ENCODE measurements at places on chromosomes 11 and 22.

DNA sequence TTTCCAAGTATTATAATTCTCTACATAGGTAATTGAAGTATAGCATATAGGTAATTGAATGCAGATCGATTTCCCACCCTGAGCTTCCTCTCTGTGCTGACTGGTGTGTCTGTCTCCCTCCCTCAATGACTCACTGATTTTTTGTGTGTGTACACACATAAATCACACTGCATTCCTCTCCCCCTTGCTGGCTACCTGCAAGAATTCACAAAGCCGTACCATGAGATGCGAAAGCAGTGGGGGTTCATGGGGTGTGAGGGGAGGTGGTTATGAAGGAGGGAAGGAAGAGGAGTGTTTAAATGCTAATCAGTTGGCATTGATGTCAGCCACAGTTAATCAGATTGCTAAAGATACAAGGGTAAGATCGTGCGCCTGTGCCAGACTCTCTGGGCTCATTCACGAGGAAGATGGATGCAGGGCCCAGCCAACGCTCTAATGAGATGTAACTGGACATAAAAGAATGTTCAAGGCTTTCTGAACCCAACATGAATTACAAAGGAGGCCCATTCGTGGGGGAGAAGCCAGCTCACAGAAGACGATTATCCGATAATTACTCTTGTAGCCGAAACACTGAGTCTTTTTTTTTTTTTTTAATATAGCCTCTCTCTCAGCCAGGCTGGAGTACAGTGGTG is 107.4 kb downstream of the SEZ6L start:
- no peak for DNase-seq

DNA sequence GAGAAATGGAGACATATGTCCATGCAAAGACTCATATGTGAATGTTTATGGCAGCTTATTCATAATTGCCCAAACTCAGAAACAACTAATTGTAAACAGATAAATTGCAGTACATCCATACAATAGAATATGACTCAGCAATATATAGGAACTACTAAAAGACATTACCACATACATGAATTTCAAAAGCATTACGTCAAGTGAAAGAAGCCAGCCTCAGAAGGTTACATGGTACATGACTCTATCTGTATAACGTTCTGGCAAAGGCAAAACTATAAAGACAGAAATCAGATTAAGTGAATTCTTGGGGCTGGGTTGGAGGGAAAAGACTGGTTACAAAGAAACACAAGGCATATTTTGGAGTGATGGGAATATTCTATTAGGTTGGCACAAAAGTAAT is 7.2 kb downstream of the KCTD21 start:
- no peak for DNase-seq

DNA sequence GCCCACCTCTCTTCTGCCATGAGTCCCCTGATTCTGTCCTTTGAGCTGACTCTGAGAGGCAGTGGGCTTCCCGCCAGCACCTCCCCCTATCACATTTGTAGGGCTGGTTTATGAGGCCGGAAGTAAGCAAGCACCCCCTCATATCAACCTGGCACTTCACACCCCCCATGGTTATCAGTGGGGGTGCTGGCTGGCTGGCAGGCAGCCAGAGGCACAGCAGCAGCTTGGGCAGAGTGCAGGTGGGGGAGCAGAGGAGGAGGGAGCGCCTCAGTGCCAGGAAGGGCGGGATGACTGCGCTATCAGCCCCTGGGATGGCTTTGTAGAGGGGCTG is 22.9 kb upstream of the CHRM4 start:
- no peak for DNase-seq

GRCh38 chr11:46696212-46696558 is 4.2 kb downstream of the ARHGAP1 start:
- DNase-seq: no peak

DNA sequence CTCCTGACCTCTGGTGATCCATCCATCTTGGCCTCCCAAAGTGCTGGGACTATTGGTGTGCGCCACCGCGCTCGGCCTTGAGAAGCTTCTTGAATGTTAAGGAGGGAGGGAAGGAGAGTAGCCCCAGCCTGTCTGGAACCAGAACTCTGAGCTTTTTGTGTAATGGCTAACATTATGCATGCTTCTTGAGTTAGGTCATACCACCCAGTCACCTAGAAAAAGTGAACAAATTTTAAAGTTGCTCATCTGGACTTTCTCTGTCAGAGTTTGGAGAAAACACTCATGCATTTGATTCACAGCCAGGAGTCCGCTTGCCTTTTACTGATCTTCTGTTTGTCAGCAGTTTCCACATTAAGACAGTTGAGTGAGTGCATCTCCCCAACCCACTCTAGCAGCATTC is 82.1 kb downstream of the PPP6R3 start:
- DNase-seq: peak; percentile 82

DNA sequence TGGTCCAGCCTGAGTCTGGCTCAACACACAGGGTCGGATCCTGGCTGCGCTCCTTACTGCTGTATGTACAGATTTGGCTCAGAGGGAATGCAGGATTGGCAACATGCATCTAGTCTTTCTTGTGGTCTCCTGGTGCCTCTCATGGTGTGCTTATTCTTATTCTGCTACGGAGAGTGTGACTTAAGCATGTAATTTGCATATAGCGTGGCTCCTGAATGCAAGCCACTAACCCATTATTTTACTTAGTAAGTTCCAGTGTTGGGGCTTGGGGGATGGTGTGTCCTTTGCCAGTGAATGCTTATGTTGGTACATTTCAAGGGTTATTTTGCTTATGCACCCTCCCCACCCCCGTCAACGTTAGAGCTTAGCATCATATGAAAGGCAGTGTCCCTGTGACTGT is 51.2 kb downstream of the PTPRJ start:
- no peak for DNase-seq

DNA sequence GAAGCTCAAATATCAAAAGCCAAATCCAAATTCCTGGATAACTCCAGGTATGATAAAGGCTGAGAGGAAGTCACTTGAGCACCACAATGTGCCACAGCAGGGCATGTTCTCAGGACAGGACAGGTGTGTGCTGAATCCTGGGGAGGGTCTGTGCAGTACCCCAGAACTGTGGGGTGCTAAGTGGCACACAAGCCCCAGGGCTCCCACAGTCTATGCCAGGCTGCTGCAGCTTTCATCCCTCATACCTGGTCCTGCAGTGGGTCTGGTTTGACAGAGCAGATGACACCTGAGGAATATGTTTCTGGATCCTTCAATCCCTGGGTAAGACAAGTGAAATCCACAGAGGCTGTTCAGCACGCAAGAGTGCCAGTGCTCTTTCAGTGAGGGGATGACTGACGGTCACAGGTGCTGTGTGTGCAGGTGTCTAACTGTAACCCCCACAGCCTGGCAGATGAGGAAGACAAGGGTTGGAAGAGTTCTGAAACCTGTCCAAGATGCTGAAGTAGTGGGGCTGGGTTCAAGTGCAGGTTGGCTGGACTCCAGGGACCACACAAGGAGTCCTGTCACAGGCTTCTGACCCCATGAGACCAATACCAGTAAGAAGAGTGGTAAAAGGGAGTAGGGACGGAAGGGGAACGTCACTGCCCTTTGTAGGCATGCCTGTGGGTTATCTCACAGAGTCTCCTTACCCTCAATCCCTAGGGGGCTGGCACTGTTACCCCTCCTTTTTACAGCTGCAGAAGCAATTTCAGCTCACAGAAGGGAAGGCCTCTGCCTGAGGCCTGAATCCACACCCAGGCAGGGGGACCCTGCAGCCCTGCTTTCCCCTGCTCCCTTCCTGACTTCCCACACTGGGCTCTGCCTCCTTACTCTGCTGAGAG is 14.1 kb downstream of the SERPIND1 start:
- no peak for DNase-seq

Measured in stromal cell of bone marrow (primary cell).